ENCODE measurements at places on chromosomes 7 and 10.

- no peak for DNase-seq
Measured at GRCh38 chr10:33570495-33570894, 236.0 kb upstream of the NRP1 start.

DNA sequence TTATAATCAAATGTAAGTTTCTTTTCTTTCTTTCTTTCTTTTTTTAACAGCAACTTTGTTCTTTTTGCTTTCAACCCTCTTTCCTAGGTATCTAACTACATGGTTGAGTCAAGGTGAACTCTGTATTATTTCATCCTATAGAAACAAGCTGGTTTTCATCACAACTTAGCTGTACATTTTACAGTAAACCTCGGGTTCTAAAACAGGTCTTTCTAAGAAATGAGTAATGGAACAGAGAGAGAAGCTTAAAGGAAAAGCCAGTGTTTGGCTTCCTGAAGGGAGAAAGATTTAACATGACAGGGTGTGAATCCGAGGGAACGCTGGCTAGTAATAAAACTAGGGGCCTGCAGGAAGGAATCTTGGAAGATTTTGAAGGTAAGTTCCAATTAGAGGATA is 143.4 kb upstream of the ITGB1 start:
- no peak for DNase-seq

- no peak for DNase-seq
Measured at GRCh38 chr10:52855546-52856325, 83.2 kb upstream of the MBL2 start.

GRCh38 chr7:25665374-25665773 is 437.1 kb upstream of the NPVF start:
- no peak for DNase-seq

Measured in skeletal muscle cell (primary cell).